IgD-negative memory B cell (primary cell): ENCODE measurements at places on chromosomes 3 and 15. TPM values are rescaled to one million over a fixed set of nuclear protein-coding genes. Genes with fewer than 3 reads are reported as not detected.

Gene LPCAT4
- polyA plus RNA-seq, result 8.5 TPM

Gene GCSAM
- 34.0 TPM for polyA plus RNA-seq

Gene SPTBN5
- not detected for polyA plus RNA-seq

Gene SLC9A9
- polyA plus RNA-seq, result 9.1 TPM

Gene PLXND1
- polyA plus RNA-seq, result 3.0 TPM

Gene GOLGA8O
- not detected for polyA plus RNA-seq

Gene SLC7A14
- polyA plus RNA-seq, result not detected

Gene RBP2
- not detected for polyA plus RNA-seq

Gene NLGN1
- not detected for polyA plus RNA-seq

Gene METTL6
- polyA plus RNA-seq, result 12.3 TPM
